ENCODE measurements at places on chromosomes 6 and 20. TPM values are rescaled to one million over a fixed set of nuclear protein-coding genes. Genes with fewer than 3 reads are reported as not detected.

SERINC3 gene
- 84.4 TPM for total RNA-seq

DBNDD2 gene
- 350 TPM for total RNA-seq

PDE7B gene
- total RNA-seq, result 18.6 TPM

KCNK16 gene
- not detected for total RNA-seq

KIAA0408 gene
- 3.1 TPM for total RNA-seq

CRISP2 gene
- not detected for total RNA-seq

CDH26 gene
- 1.6 TPM for total RNA-seq

AGER gene
- 1.6 TPM for total RNA-seq

DLL1 gene
- 18.6 TPM for total RNA-seq

HLA-DQA1 gene
- 5.5 TPM for total RNA-seq

CD93 gene
- 37.0 TPM for total RNA-seq

EPPIN gene
- not detected for total RNA-seq

Measured in Right ventricle myocardium superior (tissue), 1 donor.